ENCODE measurements at places on chromosomes 12 and 14.
A peak's percentile ranks its signal among the peaks of the same experiment; 100 is the strongest.

DNA sequence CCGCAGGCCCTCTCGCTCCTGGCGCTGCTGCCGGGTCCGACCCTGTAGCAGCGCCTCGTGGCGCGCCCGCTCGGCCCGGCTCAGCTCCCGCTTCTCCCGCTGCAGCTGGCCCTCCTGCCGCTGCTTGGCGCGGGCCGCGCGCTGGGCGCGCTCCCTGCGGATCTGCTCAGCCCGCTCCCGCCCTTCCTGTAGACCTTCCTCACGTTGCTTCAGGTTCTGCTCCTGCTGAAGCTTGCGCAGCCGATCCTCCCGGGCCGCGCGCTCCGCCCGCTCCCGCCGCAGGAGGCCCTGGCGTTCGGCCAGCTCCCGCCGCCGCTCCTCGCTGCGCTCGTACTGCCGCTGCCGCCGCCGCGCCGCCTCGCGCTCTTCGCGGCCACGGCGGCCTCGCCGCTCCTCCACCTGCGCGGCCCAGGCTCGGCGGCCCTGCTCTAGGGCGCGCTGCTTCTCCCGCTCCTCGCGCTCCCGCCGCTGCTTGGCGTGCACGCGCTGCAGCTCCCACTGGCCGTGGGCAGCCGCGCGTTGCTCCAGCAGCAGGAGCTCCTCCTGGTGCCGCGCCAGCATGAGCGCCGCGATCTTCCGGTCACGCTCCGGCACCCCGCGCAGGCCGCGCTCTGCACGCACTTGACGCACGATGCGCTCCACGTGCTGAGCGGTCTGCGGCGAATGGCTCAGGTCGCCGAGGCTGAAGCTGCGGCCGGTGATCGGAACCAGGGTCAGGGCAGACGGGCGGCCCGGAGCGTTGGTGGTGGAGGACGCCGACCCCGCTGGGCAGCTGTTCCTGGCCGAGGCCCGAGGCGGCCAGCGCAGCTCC lies 2.4 kb downstream of the CCDC177 start:
- DNase-seq: no peak

DNA sequence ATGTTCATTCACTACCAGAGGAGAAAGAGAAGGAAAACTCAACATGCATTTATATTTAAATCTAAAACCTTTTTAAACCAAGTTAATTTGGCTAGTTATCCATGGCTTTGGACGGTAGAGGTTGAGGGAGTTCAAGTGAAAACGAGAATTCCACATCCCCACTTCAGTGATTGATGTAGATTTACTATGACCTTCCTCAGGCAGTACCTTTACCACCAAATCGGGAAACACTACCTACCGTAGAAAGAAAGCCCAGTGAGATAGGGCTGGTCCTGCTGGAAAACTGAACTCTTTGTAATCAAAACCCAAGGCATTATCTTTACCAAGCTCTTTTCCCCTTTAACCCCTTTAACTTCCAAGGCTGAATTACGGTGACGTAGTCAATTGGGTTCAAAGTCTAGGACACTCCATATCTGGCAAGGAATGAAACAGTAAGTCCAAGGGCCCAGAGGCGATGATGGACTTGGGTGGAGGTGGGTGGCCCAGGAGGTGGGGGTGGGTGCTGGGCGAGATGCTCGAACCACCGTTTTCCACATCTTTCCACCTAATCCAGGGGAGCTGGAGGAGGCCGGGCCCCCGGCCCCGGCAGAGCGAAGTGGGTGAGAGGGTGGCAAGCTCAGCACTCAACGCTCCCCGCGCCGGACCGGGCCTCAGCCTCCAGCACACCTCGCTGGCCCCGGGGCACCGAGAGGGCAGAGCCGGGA lies 618 bp downstream of the SEC23A start:
- peak; percentile 39 for DNase-seq

GRCh38 chr12:66144791-66145754 lies 14.5 kb upstream of the LLPH start:
- peak; percentile 79 for DNase-seq

GRCh38 chr12:91326058-91327027 lies 143.7 kb upstream of the DCN start:
- DNase-seq: peak; percentile 65

DNA sequence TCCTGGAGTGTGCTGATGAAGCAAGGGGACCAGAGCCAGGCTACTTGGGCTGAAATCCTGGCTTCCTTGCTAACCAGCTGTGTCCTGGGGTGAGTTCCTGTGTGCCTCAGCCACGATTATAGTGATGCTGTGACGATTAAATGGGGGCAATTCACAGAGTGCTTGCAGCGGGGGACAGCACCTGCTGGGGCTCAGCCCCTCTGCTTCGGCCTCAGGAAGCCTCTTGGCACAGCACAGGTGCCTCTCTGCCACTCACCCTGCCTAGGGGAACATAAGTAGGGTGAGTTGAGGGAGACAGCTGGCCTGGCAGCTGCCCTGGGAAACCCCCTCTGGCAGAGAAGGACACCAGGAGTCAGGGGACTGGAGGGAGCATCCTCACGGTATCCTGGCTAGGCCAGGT lies 9.4 kb downstream of the KRT80 start:
- no peak for DNase-seq

GRCh38 chr14:70600382-70601157 lies at the start of gene MED6:
Gene MED6 (minus strand): TSS chr14:70600655. CDS start chr14:70600637, 18 bp downstream.
- peak; percentile 89 for DNase-seq

- DNase-seq: peak; percentile 19
Measured at GRCh38 chr12:85424581-85425348, 144.7 kb downstream of the ALX1 start.

DNA sequence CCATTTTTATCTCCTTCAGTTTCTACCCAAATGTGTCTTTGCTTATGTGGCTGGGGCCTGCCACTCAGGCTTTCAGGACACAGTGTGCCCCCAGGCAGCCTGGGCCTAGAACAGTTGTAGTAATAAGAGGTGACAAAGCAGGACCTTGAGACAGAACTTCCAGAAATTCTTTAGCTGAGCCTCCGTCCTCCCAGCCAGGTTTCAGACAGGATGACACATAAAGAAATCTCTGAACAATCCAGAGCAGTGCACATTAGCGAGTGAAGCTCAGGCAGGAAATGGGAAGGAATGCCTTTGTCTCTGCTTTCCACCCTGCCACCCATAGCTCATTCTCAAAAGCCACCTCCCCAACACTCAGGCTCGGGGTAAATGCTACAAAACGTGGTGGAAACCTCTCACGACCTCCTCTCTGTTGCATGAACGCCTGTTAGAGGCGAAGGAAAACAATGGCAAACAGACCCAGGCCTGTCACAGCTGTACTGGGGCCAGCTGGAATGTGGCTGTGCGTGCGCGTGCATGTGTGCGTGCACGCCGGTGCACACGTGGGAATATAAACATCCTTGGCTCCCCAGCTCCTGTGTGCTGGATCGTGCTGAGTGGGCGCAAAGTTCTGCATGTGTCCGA lies 286.7 kb downstream of the ZFP36L1 start:
- peak; percentile 24 for DNase-seq

DNA sequence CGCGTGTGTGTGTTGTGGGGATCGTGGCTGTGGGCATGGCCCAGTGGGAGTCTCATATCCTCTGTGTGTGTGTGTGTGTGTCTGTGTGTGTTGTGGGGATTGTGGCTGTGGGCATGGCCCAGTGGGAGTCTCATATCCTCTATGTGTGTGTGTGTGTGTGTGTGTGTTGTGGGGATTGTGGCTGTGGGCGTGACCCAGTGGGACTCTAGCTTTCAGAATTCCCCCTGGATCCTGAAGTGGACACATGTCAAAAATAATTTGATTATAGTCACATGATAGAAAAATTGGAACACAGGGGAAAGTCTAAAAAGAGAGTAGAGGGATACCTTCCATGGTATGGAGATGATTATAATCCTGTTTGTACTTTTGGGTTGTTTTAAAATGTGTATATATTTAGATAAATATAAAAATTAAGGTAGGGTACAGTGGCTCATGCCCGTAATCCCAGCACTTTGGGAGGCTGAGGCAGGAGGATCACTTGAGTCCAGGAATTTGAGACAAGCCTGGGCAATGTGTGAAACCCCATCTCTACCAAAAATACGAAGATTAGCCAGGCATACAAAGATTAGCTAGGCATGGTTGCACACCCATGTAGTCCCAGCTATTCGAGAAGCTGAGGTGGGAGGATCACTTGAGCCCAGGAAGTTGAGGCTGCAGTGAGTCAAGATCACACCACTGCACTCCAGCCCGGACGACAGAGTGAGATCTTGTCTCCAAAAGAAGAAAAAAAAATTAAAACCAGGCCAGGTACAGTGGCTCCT lies 11.0 kb downstream of the PAPLN start:
- DNase-seq: no peak

GRCh38 chr12:25332143-25332542 lies 81.4 kb upstream of the KRAS start:
- DNase-seq: no peak

DNA sequence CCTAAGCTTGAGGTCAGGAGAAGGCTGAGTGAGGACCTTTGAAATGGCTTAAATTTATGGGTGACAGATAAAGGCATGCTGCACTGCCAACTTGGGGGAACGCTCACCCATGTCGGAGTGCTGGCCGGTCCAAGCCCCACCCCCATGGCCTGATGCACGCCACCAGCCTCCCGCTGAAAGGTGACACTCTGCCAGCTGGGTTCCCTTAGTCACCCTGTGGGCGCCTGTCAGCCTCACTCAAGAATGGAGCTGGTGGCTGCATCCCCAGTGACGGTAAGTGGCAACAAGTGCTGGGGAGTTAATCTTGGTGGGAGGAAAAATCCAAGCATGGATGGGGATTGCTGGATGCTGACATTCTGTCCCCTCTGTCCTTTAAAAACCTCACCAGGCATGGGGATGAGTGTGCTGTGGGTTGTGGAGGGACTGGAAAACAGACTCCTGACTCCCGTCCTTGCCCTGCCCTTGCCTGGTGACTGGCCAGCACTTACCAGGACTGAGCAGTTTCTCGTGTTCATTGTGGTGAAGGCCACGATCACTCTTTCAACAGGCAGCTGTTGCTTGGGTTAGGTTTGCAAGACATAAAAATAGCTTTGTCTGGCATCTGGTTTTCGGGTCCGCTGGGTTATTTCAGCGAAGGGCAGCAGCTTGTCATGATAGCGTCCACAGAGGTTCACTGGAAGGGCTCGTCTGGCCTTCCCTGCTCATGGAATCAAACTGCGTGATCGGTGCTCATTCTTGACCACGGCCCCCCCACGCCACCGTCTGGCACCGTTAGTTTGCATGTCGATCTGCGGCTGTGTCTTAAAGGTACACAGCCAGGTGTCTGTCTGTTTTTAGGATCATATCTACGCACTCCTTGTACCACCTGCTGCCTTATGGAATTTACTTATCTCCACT lies 15.0 kb downstream of the ACACB start:
- peak; percentile 31 for DNase-seq

DNA sequence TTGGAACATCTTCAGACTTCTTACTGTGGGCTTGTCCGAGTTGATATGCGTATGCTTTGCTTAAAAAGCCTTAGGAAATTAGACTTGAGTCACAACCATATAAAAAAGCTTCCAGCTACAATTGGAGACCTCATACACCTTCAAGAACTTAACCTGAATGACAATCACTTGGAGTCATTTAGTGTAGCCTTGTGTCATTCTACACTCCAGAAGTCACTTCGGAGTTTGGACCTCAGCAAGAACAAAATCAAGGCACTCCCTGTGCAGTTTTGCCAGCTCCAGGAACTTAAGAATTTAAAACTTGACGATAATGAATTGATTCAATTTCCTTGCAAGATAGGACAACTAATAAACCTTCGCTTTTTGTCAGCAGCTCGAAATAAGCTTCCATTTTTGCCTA lies 8.8 kb downstream of the LRR1 start:
- DNase-seq: no peak

DNA sequence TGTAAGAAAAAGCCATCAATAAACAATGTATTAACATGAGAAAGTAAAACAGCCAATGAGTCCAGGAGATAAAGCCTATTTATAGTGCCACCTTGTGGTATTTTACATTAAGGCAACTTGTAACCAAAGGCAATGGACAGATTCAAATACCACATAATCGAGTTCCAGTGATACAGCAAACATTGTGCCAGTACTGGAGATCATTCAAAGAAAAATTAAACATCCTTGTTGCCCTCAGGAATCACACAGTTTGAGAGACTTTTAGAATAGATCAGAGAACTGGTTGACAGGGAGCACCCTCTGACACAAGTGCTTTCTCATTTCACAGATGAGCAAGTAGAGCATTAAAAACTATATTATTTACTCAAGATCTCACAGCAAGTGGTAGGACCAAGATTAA lies 98.1 kb downstream of the DDHD1 start:
- DNase-seq: peak; percentile 56

GRCh38 chr14:58794993-58795762 lies 157.4 kb downstream of the DACT1 start:
- DNase-seq: no peak

DNA sequence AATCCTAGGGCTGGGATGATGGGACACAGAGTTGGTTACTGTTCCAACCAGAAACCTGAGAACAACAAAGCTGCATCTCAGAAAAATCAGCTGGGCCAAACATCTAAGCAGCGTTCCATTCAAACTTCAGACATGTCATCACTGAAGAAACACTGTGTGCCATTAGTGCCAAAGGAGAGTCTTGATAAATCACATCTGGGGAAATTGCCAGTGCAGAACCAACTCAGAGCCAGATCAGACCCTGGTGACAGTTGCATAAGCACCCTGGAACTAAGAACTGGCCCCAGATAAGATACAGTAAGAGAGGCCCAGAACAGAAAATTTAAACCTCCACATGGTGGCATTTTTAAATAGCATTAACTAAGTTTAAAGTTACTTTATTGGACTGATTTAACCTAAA lies 482.8 kb downstream of the PRKD1 start:
- peak; percentile 11 for DNase-seq

- DNase-seq: peak; percentile 30
Measured at GRCh38 chr12:40238266-40238902, 13.6 kb downstream of the LRRK2 start.

DNA sequence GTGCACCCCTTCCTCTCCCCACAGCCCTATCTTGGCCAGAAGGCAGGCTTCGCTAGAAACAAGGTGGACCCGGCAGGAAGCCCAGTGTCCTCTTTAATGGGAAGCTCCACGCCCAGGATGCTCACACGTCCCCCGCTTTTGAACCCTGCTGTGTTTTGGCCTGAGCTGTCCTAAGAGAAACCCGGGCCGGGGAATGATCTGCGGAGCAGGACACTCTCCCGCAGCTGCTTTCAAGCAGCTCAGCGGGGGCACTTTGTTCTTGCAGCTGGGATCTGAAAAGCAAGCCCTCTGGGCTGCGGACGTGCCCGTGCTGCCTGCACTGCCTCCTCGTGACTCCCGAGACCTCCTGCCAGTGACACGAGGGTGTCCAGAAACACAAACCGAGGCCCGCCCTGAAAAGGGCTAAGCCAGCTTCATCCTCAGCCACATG lies 30.0 kb downstream of the SCARB1 start:
- no peak for DNase-seq

- no peak for DNase-seq
Measured at GRCh38 chr12:549476-550082, 89.8 kb downstream of the B4GALNT3 start.

- peak; percentile 3 for DNase-seq
Measured at GRCh38 chr12:23729359-23729758, 220.1 kb downstream of the SOX5 start.

- DNase-seq: no peak
Measured at GRCh38 chr14:91225025-91225424, 19.5 kb downstream of the GPR68 start.

DNA sequence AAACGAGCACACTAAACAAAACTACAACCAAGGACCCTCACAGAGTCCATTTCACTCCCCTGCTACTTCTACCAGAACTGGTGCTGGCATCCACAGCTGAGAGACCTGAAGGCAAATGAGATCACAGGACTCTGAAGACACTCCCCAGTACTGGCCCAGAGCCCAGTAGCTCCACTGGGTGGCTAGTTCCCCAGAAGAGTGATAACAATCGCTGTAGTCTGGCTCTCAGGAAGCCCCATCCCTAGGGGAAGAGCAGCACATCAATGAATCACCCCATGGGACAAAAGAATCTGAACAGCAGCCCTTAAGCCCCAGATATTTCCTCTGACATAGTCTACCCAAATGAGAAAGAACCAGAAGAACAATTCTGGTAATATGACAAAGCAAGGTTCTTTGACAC lies 190.7 kb upstream of the BMP4 start:
- DNase-seq: no peak
